ENCODE measurements at places on chromosomes 3 and 15. TPM values are rescaled to one million over a fixed set of nuclear protein-coding genes. Genes with fewer than 3 reads are reported as not detected.

DNA sequence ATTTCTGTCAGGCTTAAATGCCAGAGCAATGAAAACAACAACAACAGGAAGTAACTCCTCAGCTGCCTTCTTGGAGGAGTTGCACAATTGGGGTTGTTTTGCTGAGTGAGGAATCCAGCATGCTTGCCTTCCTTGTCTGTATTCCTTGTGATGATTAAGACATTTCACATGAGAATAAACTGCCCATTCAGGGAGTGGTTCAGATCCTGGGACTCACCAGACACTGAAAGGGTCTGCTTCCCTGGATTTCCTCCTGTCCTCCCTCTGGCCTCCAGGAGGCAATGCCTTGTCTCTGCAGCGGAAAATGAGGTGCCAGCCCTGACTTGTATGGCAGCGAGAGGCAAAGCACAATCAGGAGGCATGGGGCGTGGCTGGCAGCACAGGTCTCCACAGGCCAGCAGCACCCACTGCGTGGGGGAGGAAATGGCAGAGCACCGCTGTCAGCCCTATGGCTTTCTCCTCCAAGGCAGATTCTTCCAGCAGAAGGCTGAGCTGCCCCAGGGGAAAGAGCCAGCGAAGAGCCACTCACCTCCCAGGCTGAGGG is 41.5 kb downstream of the RBP2 start:
- no peak for DNase-seq

DNA sequence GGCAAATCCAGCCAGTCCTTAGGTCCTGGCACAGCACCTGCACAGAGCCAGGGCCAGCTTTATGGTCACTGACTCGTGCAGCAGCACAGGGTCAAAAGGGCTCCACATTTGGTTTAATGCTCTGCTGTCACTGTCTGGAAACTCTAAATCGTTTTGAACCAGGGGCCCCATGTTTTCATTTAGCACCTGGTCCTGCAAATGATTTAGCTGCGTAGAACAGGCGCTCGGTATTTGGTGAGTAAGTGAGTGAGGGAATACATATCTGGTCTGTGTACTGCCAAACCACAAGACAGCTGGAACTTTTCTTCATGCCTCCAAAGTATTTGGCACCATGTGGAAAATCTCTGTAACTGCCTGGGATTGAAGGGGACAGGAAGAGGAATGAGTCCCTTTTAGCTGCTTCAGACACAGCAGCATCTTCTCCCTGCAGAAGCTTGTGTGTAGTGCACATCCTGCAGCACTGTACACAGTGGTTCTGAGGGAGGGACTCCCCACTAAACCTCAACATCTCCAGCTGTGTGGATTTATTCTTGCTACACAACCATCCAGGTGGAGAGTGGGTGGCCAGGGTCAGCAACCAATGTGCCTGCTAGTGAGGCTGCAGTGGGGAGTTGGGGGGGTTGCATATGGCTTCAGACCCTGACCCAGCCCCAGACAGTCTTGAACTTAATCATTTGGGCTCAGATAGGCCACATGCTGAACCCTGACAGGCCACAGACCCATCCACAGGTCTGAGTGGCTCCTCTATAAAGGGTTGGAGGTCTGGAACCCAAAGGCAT is 1.1 kb downstream of the SH2D7 start:
- DNase-seq = no peak

- no peak for DNase-seq
Measured at GRCh38 chr3:65901226-65901625, 137.5 kb downstream of the MAGI1 start.

- DNase-seq = no peak
Measured at GRCh38 chr3:182370949-182371348, 422.4 kb upstream of the ATP11B start.

- no peak for DNase-seq
Measured at GRCh38 chr3:36362973-36363372, 17.3 kb upstream of the STAC start.

GRCh38 chr15:51267051-51267702 is 71.2 kb downstream of the CYP19A1 start:
- DNase-seq = no peak

- no peak for DNase-seq
Measured at GRCh38 chr3:15181963-15182362, 24.1 kb upstream of the CAPN7 start.

GRCh38 chr3:160765211-160765610 is 9.2 kb downstream of the PPM1L start:
- no peak for DNase-seq

- no peak for DNase-seq
Measured at GRCh38 chr15:73908030-73908821, 18.0 kb upstream of the LOXL1 start.

DNA sequence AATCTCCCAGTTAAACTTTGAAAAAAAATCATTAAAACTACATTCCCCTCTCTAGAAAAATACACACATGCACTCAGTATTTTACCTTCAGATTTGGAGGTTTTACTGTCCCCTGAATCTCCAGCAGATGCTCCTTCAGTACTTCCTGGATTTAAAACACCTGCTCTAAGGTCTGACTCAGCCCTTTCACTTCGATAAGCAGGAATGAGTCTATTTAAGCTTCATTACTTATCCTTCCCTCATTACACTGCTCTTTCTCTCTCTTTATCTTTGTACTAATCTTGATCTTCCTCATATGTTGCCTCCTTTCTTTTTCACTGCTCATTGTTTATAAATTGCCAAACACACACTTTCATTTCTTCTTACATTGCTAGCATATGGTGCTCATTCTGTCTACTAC is 443.9 kb downstream of the DIPK2A start:
- DNase-seq = no peak

DNA sequence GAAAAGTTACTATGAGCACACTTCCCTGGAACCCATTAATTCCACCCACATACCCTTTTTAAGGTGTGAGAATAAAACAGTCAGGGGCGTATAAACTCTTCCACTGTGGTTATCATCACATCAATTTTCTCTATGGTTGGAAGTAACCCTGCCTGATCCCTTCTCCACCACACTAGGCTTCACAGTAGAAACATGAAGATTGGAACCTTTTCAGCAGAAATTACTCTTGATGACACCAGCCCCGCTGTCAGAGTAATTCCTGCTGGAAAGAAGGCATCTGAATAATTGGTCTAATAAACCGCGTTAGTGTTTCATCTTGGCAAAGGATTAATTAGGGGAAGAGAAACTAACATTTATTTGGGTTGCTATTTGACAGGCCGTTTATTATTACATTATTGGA is 278.4 kb downstream of the MFSD1 start:
- no peak for DNase-seq

DNA sequence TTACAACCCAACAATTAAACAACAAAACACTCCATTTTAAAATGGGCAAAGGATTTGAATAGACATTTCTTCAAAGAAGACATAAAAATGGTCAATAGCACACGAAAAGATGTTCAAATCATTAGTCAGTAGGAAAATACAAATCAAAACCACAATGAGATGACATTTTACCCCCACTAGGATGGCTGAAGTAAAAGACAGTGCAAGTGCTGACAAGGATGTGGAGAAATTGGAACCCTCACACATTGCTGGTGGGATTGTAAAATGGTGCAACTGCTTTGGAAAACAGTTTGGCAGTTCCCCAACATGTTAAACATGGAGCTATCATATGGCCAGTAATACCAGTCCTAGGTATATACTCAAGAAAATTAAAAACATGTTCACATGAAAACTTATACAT is 11.6 kb downstream of the GALNT15 start:
- no peak for DNase-seq

- DNase-seq = no peak
Measured at GRCh38 chr15:66108483-66109265, 144.9 kb downstream of the MEGF11 start.

GRCh38 chr15:82968066-82968465 is 15.5 kb upstream of the HOMER2 start:
- no peak for DNase-seq

- no peak for DNase-seq
Measured at GRCh38 chr3:50232303-50232702, 3.7 kb upstream of the GNAI2 start.

DNA sequence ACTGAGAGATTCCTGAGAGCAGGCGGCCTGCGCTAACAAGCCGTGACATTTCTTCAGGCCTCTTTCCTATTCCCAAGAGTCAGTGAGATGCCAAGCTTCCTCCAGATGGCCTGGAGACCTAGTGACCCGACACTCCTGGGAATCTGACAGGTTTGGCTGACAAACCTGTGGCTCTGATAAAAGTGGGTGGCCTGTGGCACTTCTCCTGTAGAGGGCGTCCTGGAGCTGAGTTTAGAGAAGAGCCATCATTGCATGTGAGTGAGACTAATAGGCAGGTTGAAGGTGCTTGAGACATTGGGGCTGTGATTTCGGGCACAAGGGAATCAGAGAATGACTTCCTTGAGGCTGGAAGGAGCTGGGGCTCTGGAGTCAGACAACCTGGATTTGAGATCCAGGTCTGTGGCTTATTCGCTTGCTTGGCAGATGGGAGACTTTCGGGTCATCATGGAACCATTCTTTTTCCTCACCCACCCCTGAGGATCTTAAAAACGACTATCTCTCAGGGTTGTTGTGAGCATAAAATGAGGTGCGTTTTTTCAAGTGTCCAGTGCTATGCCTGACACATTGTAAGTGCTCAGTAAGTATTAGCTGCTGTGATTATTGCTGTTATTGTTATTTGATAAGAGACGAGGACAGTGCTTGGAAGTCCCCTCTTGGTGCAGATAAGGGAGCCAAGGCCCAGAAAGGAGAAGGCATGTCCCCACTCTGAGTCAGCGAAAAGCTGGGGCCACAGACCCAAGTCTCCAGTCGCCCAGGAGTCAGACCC is 77.2 kb downstream of the SCN10A start:
- no peak for DNase-seq

GRCh38 chr3:128187495-128187894 is 34.2 kb downstream of the EEFSEC start:
- no peak for DNase-seq

GRCh38 chr15:71079208-71080044 is 35.8 kb upstream of the THSD4 start:
- DNase-seq = no peak

DNA sequence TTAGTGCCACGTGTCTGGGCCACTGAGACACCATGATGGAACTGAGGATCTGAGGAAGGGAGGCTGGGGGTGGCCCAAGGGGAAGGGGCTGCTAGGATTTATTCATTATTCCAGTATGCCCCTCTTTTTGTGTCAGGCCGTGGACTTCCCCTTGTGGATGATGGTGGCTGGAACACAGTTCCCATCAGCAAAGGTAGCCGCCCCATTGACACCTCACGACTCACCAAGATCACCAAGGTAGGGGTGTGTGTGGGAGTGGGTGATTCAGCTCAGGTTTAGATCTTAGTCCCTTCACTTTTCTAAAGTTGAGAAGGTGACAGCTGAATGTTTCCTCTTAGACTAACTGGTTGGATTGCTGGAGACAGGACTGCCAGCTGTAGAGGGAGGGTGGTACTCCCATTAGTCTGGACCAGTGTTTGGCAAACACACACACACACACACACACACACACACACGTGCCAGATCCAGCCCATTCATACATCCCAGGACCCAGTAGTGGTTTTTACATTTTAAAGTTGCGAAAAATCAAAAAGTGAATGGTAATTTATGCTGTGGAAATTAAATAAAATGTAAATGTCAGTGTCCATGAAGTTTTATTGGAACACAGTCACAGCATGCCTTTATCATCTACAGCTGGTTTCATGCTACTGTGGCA is 11.4 kb downstream of the EIF4G1 start:
- no peak for DNase-seq

DNA sequence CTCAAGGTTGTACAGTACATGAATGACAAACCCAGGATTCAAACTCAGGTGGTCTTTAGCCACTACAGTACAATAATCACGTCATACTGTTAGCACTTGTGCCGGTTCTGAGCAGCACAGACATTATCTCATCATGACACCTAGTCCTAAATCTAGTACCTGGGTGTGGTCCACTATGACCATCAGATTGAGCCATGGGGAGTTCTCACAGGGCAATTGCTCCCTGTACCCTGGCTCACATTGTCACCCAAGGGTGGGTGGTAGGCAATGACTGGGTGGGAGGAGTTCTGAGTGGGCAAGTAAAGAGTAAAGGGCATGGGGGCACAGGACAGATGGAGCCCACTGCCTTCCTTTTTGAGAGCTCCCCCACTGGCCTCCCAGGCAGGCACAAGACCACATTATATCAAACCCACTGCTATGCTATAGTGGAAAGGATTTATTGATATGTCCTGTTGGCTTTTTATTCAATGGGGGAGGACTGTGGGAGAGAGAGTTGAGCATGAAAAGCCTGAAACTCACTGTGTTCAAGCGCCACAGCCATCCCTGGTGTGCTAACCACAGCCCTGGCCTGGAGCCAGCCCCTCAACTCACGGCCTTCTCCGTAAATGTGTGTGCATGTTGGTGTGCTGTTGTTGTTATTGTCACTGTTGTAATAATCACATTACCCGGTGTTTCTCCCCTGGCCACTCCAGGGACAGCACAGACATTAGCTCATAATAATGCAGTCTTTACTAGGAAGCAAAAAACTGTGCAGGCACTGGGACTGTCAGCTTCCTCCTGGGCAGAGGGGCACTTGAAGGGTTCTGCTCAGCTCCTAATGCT is 27.3 kb downstream of the ADCY5 start:
- DNase-seq = no peak

DNA sequence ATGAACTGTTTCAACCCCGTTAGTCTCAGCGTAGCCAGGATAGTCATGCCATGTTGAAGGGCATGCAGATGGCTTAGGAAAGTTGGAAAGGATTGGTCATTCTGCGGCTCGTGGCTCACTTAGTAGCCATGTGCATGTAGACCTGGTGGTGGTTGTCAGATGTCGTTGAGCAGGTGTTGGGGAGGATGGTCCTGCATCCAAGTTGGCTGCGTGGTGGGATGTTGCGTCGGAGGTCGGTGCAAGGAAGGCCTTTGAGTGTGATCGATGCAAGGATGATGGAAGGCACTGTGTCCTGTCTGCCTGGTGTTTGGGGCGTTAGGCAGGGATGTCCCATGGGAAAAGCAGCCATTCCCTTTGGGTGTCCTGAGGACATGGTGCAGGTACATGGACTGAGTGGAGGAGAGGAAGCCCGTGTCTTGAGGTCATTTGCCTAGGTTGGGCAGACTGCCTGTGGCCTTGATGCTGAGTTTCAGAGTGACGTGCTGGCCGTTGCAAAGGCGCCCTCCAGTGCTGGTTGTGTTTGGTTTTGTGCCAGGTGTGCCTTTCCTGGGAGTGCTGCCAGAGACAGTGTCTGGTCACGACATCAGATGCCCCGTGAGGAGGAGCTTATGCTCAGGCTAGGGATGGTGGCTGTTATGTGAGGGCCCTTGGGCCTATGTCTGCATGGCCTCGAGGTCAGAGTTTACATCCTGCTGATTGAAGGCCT is 103.4 kb downstream of the SNRPN start:
- no peak for DNase-seq

GPR62 gene
- polyA plus RNA-seq = 0.32 TPM

SRPRB gene
- polyA plus RNA-seq = 56.2 TPM

SLC12A1 gene
- 433 TPM for polyA plus RNA-seq

STRIT1 gene
- polyA plus RNA-seq = not detected

ABI3BP gene
- polyA plus RNA-seq = 37.5 TPM

ECE2 gene
- not detected for polyA plus RNA-seq

STXBP5L gene
- polyA plus RNA-seq = 0.17 TPM

RHCG gene
- 2.6 TPM for polyA plus RNA-seq

AP3B2 gene
- 1.6 TPM for polyA plus RNA-seq

SLC38A3 gene
- 7.1 TPM for polyA plus RNA-seq

TRPM1 gene
- polyA plus RNA-seq = 0.67 TPM

Measured in left renal pelvis (tissue), 4 donors.